Natural killer cell treated with Interleukin-12 subunit alpha and Interleukin-12 subunit beta and Interleukin-15 and Interleukin-18, amount 100 ng/mL, for 72 hours (primary cell): ENCODE measurements at places on chromosomes 3 and 15.

DNA sequence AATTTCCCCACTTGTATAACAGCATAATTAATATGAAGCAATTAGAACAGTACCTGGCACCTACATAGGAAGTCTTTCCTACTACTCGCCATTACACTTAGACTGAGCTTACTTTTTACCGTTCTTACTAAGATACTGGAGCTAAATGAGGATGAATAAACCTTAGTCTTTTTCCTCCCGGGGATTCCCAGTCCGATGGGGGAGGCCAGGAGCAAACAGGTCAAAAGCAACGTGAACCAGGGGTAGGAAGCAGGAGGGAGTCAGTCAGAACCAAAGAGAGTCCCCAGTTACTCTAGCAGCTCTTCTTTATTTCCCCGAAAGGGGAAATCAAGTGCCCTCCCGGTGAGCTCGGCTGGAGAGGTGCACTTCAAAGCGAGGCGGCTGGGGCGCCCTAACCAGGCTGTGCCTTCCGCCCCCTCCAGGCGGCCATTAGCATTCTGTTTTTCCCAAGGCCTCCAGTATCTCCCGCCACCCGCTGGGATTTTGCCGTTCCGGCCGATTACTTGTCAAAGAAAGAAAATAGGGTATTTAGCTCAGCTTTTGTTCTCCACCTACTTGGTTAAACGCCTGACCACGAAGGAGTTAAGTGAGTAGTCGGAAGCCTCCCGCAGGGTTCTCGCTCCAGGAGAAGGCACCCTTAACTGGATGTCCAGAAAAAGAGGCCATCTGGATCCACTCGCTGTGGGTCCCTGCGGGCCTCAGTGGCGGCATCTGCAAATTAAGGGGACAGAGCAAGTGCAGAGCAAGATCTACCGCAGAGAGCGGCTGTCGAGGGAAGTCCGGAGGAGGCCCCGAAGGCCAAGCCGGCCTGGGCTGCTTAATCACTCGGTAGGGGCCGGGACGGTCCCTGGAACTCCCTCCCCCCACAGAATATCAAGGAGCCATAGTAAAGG lies 6.3 kb upstream of the EOMES start:
- peak overlapping the region; percentile 35 for H3K27ac ChIP-seq
- H3K27me3 ChIP-seq = peaks cover 63% of the 10 kb centered on the region
- no peak for DNase-seq
- peaks cover 52% of the 10 kb centered on the region for H3K4me1 ChIP-seq

DNA sequence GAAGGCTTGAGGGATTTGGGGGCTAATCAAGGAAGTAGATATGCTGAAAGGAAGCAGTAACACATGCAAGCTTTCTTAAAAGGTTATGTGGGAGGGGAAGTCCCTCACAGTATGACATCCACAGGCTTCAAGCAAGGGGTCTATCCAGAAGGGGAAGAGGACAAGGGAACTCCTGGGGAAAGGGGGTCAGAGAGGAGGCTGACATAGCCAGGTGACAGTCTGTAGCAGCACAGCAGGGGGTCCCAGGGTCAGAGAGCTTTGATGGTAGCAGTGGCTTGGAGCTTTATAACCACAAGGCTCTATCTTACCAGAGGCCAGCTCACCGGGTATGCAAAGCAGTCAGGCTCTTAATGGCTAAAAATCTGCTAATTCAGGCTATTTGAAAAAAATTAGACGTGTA lies 150.6 kb upstream of the NSMCE3 start:
- H3K4me1 ChIP-seq = no peaks in the 10 kb centered on the region
- peaks cover 20% of the 10 kb centered on the region for H3K27me3 ChIP-seq
- no peaks in the 10 kb centered on the region for H3K36me3 ChIP-seq

DNA sequence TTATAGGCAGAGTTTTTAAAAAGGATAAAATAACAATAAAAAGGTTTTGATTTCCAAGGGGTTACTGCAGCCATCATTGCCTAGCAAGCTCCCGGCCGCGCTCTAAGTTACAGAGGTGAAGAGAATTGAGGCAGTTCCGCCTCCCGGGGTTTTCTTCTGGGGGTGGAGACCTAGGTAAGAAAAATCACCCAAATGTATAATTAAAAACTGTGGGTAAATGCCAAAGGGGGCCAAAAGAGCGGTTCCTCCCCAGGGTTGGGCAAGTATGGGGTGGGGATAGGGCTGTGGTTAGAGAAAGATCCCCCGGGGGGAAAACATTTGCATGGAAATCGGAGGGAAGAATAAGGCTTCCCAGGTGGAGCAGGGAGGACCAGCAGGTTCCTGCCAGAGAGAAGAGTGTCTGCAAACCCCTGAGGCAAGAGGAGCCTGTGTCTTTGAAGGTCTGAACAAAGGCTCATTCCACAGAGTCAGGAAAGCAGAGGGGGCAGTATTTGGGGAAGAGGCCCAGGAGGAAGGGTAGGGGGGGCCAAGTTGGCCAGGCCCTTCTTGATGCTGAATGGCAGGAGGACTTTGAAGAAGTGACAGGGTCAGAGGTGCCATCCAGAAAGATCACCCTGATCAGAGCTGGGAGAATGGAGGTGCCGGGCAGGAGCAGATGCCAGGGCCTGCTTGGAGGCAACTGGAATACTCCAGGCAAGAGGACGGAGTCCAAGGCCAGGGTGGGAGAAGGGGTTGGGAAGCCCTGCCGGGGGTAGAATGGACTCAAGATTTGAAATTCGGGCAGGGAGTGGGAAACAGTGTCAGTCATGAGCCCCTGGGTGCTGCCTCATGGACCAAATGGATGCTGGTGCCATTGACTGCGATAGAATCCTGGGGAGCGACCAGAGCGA lies 152.9 kb upstream of the RGMA start:
- H3K4me1 ChIP-seq = no peaks in the 10 kb centered on the region
- H3K36me3 ChIP-seq = no peaks in the 10 kb centered on the region
- peaks cover 10% of the 10 kb centered on the region for H3K27me3 ChIP-seq

GRCh38 chr3:39752019-39752637 lies 57.3 kb upstream of the MYRIP start:
- no peak for DNase-seq
- H3K4me3 ChIP-seq = no peak overlapping the region
- no peak overlapping the region for H3K27ac ChIP-seq
- no peaks in the 10 kb centered on the region for H3K36me3 ChIP-seq
- no peaks in the 10 kb centered on the region for H3K4me1 ChIP-seq

GRCh38 chr3:43629741-43630140 lies 7.9 kb upstream of the ANO10 start:
- DNase-seq = no peak
- H3K4me1 ChIP-seq = peaks cover 16% of the 10 kb centered on the region
- no peak overlapping the region for H3K27ac ChIP-seq
- H3K4me3 ChIP-seq = no peak overlapping the region

GRCh38 chr15:57091636-57092035 lies 173.2 kb downstream of the TCF12 start:
- no peaks in the 10 kb centered on the region for H3K36me3 ChIP-seq
- H3K27ac ChIP-seq = no peak overlapping the region
- peaks cover 30% of the 10 kb centered on the region for H3K4me1 ChIP-seq
- H3K27me3 ChIP-seq = no peaks in the 10 kb centered on the region
- DNase-seq = no peak

DNA sequence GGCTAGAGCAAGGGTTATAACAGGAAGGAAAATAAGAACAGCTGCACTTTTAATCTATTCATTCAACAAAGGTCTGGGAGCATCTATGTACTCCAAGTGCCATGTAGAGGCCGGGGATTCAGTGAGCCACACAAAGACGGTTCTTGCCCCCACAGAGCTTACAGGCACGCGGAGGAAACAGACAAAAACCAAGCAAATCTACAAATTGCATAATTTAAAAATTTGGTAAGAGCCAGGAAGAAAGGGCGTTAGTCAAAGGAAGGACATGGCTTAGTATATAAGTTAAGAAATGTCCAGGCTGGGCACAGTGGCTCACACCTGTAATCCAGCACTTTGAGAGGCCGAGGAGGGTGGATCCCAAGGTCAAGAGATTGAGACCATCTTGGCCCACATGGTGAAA lies 10.4 kb upstream of the GREM1 start:
- H3K4me3 ChIP-seq = no peak overlapping the region
- H3K36me3 ChIP-seq = no peaks in the 10 kb centered on the region
- no peak for DNase-seq
- no peaks in the 10 kb centered on the region for H3K4me1 ChIP-seq
- H3K27me3 ChIP-seq = peaks cover 71% of the 10 kb centered on the region

DNA sequence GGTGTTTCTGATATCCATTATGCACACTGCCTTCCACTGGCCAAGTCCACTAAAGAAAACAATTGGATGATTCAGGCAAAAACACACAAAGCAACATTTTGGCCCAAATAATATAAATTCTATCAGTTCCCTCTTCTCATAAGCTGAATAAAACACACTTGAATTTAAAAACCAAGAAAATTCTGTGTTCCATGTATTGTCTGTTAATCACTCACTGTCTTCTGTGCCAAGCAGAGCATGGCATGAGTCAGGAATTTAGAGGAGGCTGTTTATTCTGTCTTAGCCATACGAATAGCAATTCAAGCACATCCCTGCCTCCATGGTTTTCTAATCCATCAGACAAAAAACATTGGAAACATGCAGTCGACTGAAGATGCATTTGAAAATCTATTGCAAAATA lies 215.6 kb upstream of the UMPS start:
- H3K4me1 ChIP-seq = no peaks in the 10 kb centered on the region
- H3K27me3 ChIP-seq = peaks cover 29% of the 10 kb centered on the region
- no peak overlapping the region for H3K4me3 ChIP-seq

DNA sequence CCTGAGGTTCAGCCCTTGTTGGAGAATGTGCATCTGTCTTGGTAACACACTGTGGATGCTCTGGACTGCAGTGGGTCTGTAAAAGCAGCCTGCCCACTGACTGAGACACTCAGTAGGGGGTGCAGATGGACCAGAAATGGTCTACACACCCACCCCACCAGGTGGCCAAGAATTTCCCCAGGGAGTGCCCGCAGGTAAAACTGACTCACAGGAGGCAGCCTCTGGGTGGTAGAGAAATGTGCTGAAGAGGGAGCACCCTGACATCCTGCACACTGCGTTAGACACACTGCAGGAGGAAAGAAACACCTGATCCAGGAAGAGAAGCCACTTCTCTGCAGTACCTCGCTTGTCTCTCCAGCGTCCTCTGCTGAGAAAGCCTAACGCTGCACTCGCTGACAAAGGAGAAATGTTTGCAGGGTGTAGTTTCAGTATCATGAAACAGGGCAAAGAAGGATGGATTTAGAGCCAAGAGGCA lies 109.5 kb upstream of the ABHD17C start:
- no peak overlapping the region for H3K27ac ChIP-seq
- H3K36me3 ChIP-seq = no peaks in the 10 kb centered on the region
- no peaks in the 10 kb centered on the region for H3K4me1 ChIP-seq
- no peak overlapping the region for H3K4me3 ChIP-seq

DNA sequence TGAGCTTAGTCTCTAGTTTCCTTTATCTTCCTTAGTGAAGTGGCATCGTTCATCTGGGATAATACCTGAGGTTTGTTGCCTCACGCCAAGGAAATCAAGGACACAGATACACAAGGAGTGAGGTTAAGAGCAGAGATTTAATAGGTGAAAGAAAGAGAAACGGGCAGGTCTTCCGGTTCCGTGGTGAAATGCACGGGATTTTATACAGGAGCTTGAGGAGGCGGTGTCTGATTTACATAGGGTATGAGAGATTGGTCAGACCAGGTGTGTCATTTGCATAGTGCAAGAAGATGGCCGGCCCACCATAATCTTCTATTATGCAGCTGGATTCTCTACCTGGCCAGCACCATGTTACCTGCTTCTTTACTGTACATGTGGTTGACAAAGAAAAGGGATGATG lies 17.2 kb downstream of the ARRDC4 start:
- no peaks in the 10 kb centered on the region for H3K36me3 ChIP-seq
- peaks cover 5% of the 10 kb centered on the region for H3K27me3 ChIP-seq
- H3K4me3 ChIP-seq = no peak overlapping the region
- no peaks in the 10 kb centered on the region for H3K4me1 ChIP-seq
- H3K27ac ChIP-seq = no peak overlapping the region

DNA sequence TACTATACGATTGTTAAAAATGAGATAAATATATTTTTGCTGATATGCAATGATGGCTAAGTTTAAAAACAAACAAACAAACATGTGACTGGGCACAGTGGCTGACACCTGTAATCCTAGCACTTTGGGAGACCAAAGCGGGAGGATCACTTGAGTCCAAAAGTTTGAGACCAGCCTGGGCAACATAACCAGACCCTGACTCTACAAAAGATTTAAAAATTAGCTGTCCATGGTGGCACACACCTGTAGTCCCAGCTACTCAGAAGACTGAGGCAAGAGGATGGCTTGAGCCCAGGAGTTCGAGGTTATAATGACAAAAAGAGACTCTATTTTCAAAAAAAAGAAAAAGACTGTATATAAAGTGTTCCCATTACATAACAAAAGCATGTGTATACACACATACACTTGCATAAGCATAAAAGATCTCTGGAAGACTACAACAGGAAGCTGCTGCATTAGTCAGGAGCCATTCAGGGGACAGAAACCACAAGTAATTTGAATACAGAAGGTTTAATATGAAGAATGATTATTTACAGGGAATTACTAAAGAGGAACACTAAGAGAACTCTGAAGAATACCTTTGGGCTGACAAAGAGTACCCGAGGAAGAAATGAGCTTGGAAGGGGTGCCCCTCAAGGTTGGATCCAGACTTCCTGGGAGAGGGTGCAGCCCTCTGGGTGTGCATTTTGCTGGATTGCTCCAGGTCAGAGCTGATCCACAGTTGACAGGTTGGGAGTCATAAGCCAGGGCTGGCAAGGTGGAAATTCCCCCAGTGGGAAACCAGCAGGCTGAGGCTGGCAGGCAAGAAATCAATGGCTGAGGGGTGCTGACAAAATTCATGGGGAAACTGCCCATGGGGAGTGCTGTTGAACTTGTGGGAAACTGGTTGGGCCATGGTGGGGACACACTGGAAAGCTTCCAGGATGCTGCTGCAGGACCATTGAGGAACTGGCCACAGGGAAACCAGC lies 9.3 kb upstream of the TM4SF18 start:
- no peaks in the 10 kb centered on the region for H3K36me3 ChIP-seq
- no peak for DNase-seq
- no peak overlapping the region for H3K4me3 ChIP-seq

DNA sequence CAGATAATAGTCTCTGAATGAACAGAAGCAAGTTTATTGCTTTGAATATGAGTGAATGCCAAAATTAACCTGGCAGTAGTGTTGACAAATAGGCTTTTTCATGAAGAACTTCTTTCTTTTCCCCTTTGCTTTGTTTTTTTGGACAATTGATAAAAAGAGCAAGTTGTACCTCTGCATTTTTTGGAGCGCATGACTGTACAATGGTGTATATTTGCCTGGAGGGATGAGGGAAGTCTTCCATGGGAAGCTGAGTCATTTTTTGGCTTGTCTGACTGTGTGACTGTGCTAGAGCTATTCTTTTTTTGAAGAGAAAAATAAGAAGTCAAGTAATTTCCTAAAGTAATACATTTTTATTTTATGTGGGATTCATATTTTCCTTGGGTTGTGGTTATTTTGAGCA lies 186.9 kb downstream of the KLHL25 start:
- no peak overlapping the region for H3K27ac ChIP-seq
- H3K4me1 ChIP-seq = peaks cover 22% of the 10 kb centered on the region

GRCh38 chr3:24725514-24726255 lies 231.0 kb upstream of the THRB start:
- H3K4me3 ChIP-seq = no peak overlapping the region
- H3K36me3 ChIP-seq = no peaks in the 10 kb centered on the region
- H3K4me1 ChIP-seq = no peaks in the 10 kb centered on the region
- H3K27me3 ChIP-seq = peaks cover 7% of the 10 kb centered on the region
- DNase-seq = no peak
- H3K27ac ChIP-seq = no peak overlapping the region

- H3K4me3 ChIP-seq = no peak overlapping the region
- peaks cover 58% of the 10 kb centered on the region for H3K4me1 ChIP-seq
- H3K36me3 ChIP-seq = peaks cover under 1% of the 10 kb centered on the region
- no peak overlapping the region for H3K27ac ChIP-seq
These were observed 65.8 kb downstream of the GSK3B start for GRCh38 chr3:120028271-120029047.
